MCF 10A (cell line): ENCODE measurements at places on chromosomes 2 and 18. TPM values are rescaled to one million over a fixed set of nuclear protein-coding genes. Genes with fewer than 3 reads are reported as not detected.

Gene EGR4
- total RNA-seq = 0.22 and 0.37 TPM in 2 replicates

Gene REG3G
- not detected in 2 replicates for total RNA-seq

Gene GCG
- not detected in 2 replicates for total RNA-seq

Gene FAM110C
- total RNA-seq = 8.3 and 10.3 TPM in 2 replicates

Gene NEUROD1
- not detected in 2 replicates for total RNA-seq

Gene ST8SIA5
- total RNA-seq = not detected in 2 replicates

Gene IL36B
- total RNA-seq = not detected in 2 replicates

Gene REG3A
- total RNA-seq = not detected in 2 replicates

Gene SELENOI
- total RNA-seq = 43.8 and 51.0 TPM in 2 replicates

Gene MC4R
- not detected in 2 replicates for total RNA-seq

Gene GMCL1
- total RNA-seq = 13.2 and 13.6 TPM in 2 replicates

Gene MEP1B
- not detected in 2 replicates for total RNA-seq

Gene IMPA2
- 8.8 and 12.8 TPM in 2 replicates for total RNA-seq

Gene AKAIN1
- not detected in 2 replicates for total RNA-seq

Gene ASPRV1
- total RNA-seq = 0.20 and 0.23 TPM in 2 replicates

Gene KCNJ13
- total RNA-seq = not detected in 2 replicates

Gene IL36RN
- not detected in 2 replicates for total RNA-seq
